ENCODE measurements at places on chromosomes 12 and 14. TPM values are rescaled to one million over a fixed set of nuclear protein-coding genes. Genes with fewer than 3 reads are reported as not detected.

CFAP54 gene
- total RNA-seq, result 4.6 TPM

PTPRO gene
- 0.72 TPM for total RNA-seq

APOLD1 gene
- 8.4 TPM for total RNA-seq

C12orf60 gene
- total RNA-seq, result 0.86 TPM

CLEC12A gene
- total RNA-seq, result not detected

SAMD15 gene
- total RNA-seq, result 3.6 TPM

CLEC1B gene
- total RNA-seq, result not detected

NRIP2 gene
- not detected for total RNA-seq

PLA2G1B gene
- not detected for total RNA-seq

ETV6 gene
- total RNA-seq, result 19.9 TPM

Measured in placental pericyte (primary cell).